ENCODE measurements at places on chromosomes 1 and 21.

DNA sequence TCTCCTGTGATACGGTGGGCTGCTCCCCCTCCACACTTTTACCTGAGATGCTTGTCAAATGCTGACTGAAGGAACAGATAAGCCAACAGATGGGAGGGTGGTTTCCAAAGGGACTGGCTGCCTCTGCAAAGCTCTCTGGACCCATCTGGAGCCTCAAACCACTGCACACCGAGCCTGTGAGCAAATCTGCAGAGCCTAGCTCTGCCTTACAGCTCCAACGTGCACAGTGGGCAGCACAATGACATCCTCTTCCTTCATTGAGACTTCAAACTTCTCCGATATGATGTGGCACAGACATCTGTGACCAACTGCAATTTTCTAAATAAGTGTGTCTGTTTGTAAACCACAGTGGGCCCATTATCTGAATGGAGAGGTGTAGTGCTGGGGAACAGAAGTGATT, 26.2 kb upstream of the KNCN start:
- DNase-seq: no peak

DNA sequence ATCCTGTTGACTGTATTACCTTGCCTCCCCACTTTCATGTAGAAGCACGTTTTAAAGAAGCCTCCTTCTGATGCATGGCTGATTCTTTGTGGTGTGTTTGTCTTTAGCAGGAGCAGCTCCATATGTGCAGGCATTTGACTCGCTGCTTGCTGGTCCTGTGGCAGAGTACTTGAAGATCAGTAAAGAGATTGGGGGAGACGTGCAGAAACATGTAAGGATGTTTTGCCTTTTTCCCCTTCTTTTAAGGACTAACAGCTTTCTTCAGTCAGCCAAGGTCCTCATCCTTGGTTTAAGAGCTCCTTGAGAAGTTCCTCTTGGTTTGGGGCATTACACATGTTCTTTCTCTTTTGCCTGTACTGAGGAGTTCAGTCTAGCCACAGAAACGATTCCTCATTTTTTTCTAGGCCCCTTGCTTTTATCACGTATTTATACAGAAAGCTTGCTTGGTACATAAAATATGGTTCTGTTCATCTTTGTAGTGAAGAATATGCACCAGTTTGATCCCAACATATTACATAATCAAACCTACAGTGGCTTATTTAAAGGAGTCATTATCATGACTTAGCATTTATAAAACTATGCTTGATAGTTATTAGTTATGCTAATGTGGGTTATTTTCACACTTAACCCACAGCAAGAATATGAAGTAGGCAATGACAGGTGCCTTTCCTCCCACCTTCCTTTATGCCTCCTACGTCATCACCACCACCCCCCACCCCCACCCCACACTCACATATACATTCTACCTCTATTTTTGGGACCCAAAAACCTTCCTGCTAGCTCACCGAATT, 19.6 kb downstream of the CAP1 start:
- DNase-seq: no peak

DNA sequence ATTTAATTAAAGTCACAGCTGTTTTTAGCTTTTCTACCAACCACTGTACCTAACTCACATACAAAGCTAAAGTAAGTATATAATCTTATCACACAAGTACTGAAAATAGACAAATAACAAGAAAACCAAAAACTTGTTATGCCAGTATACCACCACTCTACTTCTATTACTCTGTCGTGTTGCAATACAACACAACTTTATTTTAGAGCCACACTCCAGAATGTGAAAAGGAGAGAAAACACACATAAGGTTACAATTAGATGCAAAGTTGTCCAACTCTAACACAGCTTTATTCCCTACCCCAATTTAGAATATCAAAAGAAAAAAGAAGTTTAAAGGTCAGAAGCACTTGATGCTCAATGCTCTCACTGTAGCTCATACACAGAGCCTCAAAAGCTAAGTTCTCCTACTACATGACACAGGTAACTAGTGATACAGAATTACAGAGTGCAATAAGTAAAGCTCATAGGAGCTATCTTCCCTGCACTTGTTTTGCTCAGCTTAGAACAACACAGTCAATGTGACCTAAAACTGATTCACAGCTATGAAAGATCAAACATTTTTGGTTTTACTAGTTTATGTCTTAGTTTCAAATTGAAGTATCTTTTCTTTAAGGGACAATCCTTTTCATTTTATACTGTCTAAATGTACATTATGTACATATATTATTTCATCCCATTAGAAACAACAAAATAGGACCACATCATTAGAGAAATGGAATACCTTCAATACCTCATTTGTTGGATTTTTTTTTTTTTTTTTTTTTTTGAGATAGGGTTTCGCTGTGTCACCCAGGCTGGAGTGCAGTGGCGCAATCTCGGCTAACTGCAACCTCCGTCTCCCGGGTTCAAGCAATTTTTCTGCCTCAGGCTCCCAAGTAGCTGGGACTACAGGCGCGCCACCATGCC, 29.2 kb downstream of the EYA3 start:
- no peak for DNase-seq

DNA sequence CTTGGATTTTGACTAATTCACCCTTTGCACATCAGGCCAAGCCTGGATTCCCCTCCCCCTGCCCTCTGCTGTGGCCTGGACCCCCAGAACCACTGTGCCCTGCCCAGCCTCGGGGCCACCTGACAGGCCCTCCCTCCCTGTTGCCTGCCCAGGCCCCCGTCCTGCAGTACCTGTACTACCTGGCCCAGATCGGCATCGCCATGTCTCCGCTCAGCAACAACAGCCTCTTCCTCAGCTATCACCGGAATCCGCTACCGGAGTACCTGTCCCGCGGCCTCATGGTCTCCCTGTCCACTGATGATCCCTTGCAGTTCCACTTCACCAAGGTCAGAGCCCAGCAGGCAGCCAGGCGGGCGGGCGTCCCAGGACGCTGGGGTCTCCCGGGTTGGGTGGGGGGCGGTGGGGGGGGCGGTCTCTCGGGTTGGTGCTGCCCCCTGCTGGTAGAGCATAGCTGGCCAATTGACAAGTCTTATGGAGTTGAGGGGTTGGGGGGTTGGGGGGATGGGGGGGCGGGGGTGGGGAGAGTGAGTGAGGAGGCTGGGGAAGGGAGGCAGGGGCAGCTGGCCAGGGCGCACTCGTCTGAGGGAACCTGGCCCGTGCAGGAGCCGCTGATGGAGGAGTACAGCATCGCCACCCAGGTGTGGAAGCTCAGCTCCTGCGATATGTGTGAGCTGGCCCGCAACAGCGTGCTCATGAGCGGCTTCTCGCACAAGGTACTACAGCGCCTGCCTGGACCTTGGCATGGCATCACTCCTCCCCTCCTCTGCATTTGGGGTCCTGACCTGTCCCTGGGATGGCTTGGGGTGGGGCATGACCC, 10.7 kb downstream of the AMPD2 start:
- DNase-seq: no peak

- no peak for DNase-seq
Measured at GRCh38 chr1:159430985-159431384, 1.0 kb upstream of the OR10J4 start.

- DNase-seq: no peak
Measured at GRCh38 chr1:61818992-61819391, 76.7 kb downstream of the PATJ start.

GRCh38 chr1:187129132-187129531, 300.4 kb downstream of the PLA2G4A start:
- no peak for DNase-seq

GRCh38 chr1:179310721-179311120, 17.1 kb downstream of the SOAT1 start:
- DNase-seq: no peak

DNA sequence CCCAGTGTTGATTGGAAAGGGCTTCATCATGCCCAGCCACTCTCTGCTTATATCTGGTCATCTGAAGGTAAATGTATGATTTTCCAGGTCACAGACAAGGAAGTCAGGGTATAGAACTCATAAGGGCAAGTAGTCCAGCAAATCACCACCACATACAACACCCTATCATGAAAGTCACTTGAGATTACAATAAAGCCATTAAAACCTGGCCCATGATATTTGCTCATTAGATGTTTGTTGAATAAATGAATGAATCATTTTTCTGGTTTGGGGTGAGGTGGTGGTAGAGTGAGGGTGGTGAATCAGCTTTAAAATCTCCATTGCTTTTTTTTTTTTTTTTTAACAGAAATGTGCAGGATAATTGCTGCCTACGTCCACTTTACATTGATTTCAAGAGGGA, 91.9 kb downstream of the TGFB2 start:
- DNase-seq: no peak

DNA sequence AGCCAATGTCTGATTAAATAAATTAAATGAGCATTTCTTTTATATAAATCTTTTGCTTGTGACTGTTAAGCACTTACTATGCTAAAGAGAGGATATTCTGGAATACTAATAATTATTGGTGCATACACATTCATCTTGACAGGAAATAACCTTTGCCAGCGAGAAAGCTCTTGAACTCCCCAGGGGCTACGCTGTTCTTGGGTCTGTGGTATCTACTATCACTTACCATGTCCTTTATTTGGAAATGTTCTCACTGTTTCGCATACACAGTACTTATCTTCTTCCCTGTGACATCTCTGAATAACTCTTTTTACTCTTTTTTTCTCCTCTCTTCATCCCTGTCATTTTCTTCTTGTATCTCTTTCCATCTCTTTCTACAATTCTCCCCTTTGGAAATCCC, 178.7 kb downstream of the GABPA start:
- no peak for DNase-seq

DNA sequence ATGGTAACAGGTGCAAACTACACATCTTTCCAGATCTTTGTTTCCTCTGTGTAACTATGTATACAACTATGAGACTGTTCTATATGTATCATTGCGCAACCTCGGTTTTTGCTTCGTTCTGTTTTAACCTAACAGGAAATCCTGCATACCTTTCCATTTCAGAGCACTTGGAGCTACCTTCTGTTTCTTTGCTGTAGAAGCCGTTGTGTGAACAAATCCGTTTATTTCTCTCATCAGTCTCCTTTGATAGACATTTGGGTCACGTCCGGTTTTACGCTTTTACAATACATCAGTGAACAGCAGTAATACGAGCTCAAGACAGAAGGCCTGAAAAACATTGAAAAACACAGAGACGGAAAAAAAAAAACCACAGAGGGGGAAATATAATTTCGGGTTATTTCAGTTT, 10.5 kb downstream of the ATP5IF1 start:
- no peak for DNase-seq

- DNase-seq: no peak
Measured at GRCh38 chr21:29448766-29449165, 150.0 kb downstream of the BACH1 start.

GRCh38 chr1:68231627-68232288, 565 bp downstream of the WLS start:
- no peak for DNase-seq

- DNase-seq: no peak
Measured at GRCh38 chr1:81437649-81438048, 363.1 kb upstream of the ADGRL2 start.

GRCh38 chr1:101161619-101162018, 75.2 kb upstream of the S1PR1 start:
- DNase-seq: no peak

GRCh38 chr1:156884560-156885184, 8.8 kb upstream of the PEAR1 start:
- no peak for DNase-seq

GRCh38 chr1:113519556-113519955, 129.2 kb downstream of the MAGI3 start:
- no peak for DNase-seq

DNA sequence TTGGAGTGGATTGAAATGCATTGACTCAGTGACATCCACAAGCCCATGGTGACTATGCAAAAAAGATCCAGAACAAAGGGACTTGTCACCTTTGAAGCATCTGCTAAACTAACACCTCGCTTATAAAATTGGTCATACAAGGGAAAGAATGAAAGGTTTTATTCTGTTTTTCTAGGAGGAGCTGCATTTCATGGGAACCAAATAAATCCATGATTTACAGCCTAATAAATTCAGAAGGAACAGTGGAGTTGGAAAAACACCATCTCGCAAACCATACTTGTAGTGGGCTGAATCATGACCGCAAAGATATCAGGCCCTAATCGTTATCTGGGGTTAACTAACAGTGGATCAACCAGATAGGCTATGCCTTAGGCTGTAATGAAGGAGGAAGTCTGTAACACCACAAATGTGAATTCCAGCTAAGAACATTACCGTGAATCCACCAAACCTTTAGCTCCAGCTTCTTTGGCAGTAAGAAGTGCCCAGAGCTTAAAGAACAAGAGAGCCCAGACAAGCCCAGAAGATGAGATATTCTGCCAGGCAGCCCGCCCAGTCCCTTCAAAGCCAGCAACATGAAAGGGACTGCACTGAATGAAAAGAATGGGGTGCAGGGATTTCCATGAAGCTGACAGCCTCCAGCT, 27.4 kb downstream of the RSPH1 start:
- DNase-seq: no peak

DNA sequence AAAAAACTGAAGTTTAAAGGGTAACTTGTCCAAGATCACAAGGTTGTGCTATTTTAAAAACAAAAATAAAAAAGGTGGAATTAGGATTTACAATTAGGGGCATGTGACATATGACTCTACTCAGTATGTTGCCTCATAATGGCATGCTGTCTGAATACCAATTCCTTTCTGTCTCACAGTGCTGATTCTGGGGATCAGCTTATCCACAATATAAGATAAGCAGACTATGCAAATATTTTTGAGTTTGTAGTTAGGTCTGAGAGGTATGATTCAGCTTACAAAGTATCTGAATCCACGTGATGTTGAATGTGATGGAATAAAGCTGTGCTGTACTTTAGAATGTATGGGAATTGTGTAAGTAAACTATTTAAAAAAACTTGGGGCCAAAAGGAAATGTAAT, 216.6 kb downstream of the HHIPL2 start:
- no peak for DNase-seq

DNA sequence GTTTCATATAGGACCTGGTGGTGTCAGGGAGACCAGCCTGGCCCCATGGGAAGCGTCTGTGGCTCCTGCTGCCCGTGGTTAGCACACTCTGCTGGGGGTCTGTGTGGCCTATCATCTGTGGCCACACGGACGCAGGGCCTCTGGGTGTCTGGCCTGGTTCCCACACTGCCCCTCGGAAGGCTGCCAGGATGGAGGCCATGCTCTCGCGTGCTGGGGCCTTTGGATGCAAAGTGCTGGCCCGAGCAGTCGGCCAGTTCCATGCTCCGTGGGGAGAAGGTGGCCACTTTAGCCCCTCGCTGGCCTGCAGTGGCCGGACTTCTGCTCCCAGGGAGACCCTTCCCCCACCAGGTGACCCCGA, 20.8 kb upstream of the LRRC3 start:
- no peak for DNase-seq

- DNase-seq: no peak
Measured at GRCh38 chr1:14100919-14101318, 400.9 kb downstream of the PRDM2 start.

GRCh38 chr1:58927041-58927721, 143.3 kb upstream of the JUN start:
- no peak for DNase-seq

GRCh38 chr1:9753121-9753531, 70.6 kb downstream of the CLSTN1 start:
- DNase-seq: no peak

GRCh38 chr1:37854406-37854805, 5.0 kb downstream of the MTF1 start:
- DNase-seq: no peak
